ENCODE measurements at places on chromosomes 5 and 9.

DNA sequence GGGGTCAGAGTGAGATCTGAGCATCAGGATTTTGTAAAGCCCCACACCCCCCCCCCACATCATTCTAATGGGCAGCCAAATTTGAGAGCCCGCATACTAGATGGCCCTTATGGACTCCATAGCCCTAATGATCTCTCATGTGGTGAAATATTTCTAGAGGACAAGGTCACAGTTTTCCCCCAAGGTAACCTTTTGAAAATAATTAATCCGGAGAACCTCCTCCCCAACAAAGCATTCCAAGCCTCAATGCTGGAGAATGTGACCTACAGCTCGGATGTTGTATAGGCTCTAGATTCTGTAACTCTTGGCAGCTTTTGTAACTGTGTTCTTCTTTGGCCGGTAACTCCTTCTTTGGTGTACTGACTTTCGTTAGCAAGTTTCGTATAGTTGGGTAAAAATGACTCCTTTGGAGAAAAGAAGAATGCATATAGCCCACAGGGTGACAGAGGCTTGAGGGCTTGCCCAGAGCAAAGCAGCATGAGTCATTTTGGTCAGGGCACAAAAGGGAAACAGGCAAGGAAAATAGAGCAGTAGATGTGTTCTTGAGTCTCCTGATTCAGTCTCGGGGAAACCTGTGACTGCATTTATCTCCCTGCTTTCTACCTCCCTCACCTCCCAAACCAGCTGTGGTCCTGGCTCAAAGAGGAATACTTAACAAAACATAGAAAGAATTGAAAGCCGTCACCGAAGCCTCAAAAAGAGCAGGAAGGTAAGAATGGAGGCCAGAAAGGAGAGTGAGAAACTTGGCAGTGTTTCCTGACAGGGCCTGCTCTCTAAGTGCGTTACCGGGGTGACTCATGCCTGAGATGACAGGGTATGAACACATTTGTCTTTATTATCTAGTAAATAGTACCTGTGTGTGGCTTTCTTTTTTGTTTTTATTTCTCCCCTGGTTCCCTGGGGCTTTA lies 6.6 kb upstream of the XPA start:
- no peak for DNase-seq

DNA sequence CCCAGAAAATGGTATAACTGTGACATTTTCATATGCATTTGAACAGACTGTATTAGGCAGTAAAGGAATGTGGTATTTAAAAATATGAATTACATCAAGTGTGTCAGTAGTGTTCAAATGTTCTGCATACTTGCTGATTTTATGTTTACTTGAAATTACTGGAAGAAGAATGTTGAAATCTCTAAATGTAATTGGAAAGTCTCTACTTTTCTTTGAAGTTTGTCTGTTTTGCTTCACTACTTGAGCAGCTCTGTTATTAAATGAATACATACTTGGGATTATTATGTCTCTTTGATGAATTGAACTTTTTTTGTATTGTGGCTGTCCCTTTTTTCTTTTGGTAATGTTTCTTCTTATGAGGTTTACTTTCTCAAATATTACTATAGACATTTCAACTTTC lies 205.6 kb downstream of the TAF11L14 start:
- DNase-seq: no peak

GRCh38 chr5:174189654-174190541 lies 144.4 kb downstream of the NSG2 start:
- DNase-seq: no peak

DNA sequence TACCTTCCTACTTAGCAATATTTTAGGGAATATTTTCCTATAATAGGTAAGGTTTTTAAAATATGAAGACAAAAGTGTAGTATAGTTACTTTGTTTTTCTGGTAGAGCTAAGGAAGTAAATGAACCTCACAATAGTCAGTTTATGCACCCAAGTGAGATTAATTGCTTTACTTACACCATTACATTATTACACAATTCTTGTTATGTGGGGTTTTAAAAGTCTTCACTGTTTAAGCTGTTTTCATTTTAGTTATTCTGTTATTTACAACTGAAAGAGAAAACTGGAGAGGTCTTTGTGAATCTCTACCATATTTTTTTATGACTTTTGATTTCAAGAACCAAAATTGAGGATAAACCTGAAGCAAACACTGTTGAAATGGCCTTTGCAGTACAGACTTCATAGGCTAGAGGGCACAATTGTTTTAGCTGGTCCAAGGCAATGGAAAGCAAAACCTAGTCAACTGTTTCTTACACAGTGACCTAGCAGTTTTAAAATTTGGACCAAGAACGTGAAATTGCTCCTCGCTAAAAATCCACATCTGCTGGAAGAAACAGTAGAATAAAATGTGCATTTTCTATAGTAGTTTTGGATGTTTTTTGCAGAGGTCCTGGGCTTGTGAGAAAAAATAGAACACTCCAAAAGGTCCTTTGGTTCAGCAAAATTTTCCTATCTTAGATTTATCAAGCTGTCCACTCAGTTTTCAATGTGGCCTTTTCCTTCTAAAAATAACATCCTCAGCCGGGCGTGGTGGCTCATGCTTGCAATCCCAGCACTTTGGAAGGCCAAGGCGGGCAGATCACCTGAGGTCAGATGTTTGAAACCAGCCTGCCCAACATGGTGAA lies 66.4 kb upstream of the FER start:
- peak; percentile 52 for DNase-seq

GRCh38 chr9:105994970-105995369 lies 300.6 kb downstream of the TMEM38B start:
- no peak for DNase-seq

GRCh38 chr9:19799784-19800183 lies 10.9 kb upstream of the SLC24A2 start:
- no peak for DNase-seq

- no peak for DNase-seq
These were observed 110.3 kb upstream of the LARP1 start for GRCh38 chr5:154644745-154645411.

DNA sequence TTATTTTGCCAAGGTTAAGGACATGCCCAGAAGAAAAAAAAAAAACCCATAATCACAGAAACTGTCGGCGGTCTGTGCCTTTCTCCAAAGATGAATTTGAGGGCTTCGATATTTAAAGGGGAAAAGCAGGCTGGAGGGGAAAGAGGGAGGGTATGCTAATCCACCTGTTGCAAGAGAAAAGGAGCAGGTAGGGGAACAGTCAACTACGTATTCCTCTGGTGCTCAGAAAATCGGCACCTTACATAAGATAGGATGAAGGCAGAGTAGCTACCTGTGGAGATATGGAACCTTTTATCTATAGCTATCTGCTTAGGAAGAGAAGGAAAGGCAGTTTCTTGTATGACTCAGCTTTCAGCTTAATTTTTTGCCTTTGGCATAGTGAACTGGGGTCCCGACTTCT lies 77.7 kb downstream of the PTCD2 start:
- no peak for DNase-seq

DNA sequence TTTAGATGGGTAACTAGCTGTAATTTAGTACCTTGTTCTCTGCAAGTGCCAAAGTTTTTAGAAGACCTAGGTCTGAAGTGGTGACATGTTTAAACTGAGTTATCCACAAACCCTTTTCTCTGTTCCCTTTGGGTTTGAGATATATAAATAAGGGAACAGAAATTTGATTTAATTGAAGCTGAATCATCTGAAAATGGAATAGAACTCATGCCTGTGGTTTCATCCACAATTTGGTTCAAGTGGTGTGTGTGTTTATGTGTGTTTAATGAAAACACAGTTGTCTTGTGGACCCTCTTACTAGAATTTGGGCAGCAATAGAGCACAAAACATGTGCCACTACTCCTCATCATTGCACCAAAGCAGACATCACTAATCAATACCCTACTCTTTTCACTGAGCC lies 216.9 kb downstream of the GLIS3 start:
- no peak for DNase-seq

- no peak for DNase-seq
These were observed 44.7 kb upstream of the PHYKPL start for GRCh38 chr5:178277346-178277745.

- DNase-seq: no peak
These were observed 1.7 kb upstream of the PTPN3 start for GRCh38 chr9:109499631-109500410.

GRCh38 chr9:1994180-1994579 lies 21.0 kb upstream of the SMARCA2 start:
- DNase-seq: no peak

GRCh38 chr5:112869948-112870347 lies 8.9 kb downstream of the SRP19 start:
- DNase-seq: peak; percentile 25

DNA sequence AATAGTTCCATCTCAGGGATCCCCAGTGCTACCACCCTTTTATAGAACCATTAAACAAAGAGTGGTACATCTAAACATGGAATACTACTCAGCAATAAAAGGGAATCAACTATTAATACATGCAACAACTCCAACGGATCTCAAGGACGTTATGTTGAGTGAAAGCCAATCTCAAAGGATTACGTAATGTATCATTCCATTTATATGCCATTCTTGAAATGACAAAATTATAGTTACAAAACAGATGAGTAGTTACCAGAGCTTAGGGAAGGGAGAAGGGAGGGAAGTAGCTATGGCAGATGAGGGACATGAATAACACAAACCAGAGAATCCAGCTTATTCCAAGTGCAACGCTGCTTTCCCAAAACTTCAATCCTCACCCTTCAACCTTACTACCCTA lies 69.5 kb downstream of the ACTL7B start:
- DNase-seq: no peak

GRCh38 chr9:4138180-4138579 lies 161.7 kb downstream of the GLIS3 start:
- DNase-seq: no peak

GRCh38 chr5:127723571-127723970 lies 20.4 kb downstream of the CCDC192 start:
- no peak for DNase-seq

- DNase-seq: no peak
These were observed 108.1 kb downstream of the LHFPL2 start for GRCh38 chr5:78540335-78541085.

GRCh38 chr5:179301796-179302195 lies 43.5 kb downstream of the ADAMTS2 start:
- no peak for DNase-seq

- no peak for DNase-seq
These were observed 3.2 kb upstream of the TMEM268 start for GRCh38 chr9:114607671-114608524.

DNA sequence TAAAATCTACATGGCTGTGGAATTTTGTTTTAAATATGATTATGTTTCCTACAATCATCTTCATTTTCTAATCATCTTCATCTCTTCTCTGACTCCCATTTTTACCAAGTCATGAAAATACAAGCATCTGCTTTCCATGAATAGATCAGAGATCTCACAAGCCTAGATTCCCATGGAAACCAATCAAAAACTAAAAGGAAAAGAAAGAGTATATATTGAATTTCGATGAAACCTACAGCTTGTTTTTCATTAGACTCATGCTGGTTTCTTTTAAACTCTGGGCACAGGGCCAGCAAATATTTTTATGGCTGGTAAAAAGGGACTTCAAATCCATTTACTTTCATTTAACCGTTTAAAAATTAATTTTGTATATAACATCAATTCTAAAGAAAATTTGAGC lies 51.2 kb downstream of the INVS start:
- DNase-seq: no peak

GRCh38 chr5:132981288-132981687 lies 17.9 kb upstream of the AFF4 start:
- DNase-seq: no peak

- no peak for DNase-seq
These were observed 66.5 kb upstream of the DAP start for GRCh38 chr5:10827571-10827970.

DNA sequence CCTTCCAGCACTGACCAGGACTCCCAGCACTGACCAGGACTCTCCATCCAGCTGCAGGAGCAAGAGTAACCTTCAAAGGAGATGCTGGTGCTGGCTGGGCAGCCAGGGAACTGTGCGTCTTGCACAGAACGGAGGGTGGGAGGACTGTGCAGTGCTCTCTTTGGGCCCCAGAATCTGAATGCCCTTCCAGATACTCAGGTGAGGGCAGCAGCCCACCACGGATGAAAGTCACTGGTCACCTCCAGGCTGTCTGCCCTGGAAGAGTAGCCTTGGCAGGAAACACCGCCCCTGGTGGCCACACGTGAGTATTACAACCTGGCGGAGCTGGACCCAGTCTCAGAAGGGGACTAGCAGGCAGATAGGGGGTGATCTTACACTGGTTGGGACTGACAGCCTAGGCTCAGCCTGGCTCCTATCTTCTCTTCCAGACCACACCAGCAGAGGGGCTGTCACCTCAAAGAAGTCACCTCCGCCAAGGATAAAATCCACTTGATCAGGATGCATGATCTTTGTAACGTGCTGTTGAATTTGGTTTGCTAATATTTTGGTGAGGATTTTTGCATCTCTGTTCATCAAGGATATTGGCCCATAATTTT lies 4.8 kb upstream of the SARDH start:
- peak; percentile 64 for DNase-seq

DNA sequence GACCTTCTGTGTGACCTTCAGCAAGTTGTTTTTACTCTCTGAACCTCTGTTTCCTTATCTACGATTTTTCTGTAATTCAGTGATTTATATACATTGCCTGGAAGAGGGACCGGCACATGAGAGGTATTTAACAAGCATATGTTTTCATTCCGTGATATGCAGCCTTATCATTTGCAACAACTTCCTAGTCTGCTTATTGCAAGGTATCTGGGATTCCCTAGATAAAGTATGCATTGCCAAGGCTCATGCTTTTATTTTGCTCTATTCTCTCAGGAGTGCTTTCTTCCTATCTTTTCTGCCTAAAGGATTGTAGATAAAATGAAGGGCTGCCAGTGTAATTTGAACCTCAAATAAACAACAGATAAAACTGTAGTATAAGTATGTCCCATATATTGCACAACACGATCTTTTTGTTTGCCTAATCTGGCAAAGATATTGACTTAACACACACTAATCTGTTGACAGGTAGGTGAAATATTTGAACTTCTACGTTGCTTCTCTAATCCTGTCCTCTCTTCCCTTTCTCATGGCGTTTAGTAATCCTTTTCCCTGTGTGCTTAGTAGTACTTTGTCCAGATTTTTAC lies 377.2 kb upstream of the TNC start:
- no peak for DNase-seq

- no peak for DNase-seq
These were observed 300.5 kb upstream of the KIF2A start for GRCh38 chr5:62005551-62005950.

GRCh38 chr5:134620634-134621033 lies 12.0 kb downstream of the SAR1B start:
- no peak for DNase-seq

DNA sequence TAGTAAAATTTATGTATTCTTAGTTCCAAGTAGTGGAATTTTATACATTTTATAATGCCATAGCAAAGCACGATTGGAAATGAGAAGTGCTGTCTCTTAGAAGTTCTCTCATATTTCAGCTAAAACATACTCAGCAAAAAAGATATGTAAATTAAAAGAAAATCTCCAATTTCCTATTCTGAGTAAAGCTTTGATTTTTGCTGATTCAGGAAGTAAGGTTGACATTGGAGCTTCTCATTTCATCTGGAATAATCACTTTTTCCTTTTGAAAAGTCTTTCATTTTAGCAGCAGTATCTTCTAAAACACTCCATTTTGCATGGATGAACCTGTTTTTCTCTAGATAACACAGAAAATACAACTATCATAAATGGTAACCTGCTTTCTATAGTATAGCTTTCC lies 121.0 kb downstream of the ZCCHC7 start:
- DNase-seq: no peak

GRCh38 chr5:82150559-82150958 lies 127.6 kb downstream of the RPS23 start:
- no peak for DNase-seq

- DNase-seq: no peak
These were observed 280.4 kb upstream of the PTGER4 start for GRCh38 chr5:40399349-40399748.

- DNase-seq: no peak
These were observed 221.6 kb downstream of the ACTL7B start for GRCh38 chr9:108634204-108634603.

- DNase-seq: no peak
These were observed 162.9 kb downstream of the FAM170A start for GRCh38 chr5:119792161-119792799.

Measured in CD4-positive, alpha-beta T cell treated with Interleukin-12 subunit alpha and Interleukin-12 subunit beta, for 1 hour (primary cell).